Head of caudate nucleus (tissue), 42 donors: ENCODE measurements at places on chromosomes 7 and 10.
A peak's percentile ranks its signal among the peaks of the same experiment; 100 is the strongest.

GRCh38 chr10:86632951-86633350, 21.4 kb upstream of the OPN4 start:
- DNase-seq = no peak

DNA sequence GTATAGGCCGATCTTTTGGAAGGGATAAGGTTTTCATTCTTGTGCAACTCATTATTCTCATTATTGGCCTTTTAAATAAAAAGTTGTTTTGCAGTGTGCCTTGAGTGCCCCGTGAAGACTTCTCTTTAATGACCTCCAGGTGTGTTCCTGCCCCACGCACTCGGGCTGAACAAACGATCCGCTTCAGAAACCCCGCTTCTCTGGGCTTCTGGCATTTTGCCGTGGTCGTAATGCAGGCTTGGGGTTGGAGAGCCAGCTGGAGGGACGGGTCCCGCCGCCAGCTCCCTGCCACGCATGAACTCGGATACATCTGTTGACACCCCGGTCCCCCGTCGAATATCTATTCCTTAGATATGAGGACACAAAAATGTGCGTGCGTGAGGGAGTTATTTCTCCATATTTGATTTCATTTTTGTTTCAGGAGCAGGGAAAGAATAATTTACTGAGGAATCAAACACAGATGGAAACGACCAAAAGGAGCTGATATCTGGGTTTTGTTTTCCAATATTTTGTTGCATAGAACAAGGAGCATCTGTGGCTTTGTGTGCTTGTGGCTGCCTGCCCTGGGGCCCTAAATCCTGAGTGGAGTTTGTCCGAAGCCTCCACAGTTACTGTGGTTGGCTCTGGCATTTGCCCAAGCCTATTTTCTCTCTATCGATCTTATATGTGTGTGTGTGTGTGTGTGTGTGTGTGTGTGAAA, 17.0 kb upstream of the TTYH3 start:
- no peak for DNase-seq

DNA sequence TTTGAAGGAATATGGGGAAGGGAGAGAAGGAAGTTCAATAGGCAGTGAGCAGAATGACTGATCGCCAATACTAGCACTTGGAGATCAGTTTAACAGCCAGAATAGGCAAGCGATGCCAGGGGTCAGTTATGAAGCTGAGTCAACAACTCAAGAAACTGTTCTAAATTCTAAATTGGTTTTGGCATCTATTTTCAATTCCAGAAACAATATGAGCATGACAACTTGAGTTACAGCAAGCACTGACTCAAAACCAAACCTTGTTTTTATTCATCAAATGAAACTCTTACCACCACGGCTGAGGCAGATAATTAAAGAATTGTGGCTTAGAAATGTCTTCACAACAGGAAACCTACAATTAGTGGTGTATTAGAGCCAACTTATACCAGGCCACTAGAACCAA, 180.5 kb upstream of the ASAH2 start:
- DNase-seq = no peak

- no peak for DNase-seq
These were observed 219.3 kb downstream of the SKAP2 start for GRCh38 chr7:26645121-26645520.

DNA sequence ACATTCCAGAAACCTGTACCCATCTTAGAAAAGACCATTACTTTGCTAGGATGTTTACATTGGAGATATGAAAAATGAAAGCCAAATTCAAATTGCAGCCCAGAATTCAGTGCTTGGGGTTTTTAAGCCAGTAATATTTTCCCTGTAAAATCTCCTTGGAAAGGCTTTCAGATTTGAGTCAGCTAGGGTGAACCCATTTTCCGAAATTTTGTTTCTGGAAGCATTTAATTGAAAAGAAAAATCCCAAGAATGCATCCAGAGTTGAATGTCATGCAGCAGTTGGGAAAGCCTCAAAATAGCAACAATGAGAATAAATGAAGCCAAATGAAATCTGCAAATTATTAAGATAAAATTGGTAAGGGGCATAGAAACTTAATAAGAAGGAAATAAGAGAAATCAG, 106.4 kb downstream of the BMPER start:
- DNase-seq = no peak

GRCh38 chr10:131645756-131646155, 255.1 kb upstream of the PPP2R2D start:
- no peak for DNase-seq

GRCh38 chr10:62618576-62619412, 185.7 kb upstream of the ADO start:
- no peak for DNase-seq

DNA sequence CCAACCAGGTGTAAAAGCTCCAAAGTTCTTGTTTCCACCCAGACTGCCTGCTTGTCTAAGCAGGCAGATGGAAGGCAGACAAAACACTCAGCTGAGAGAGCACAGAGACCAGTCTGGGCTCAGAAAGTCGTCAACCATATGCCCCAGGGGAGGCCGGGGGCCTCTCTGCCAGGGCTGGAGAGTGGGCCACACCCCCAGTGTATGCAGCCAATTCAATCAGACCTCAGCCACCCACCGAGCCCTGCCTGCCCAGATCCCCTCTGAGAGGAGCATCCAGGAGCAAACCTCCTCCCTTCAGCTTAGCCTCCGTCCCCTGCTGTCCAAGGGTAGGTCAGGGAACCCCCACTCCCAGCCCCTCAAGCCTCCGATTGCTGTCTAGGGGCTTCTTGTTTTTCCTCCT, 196.3 kb downstream of the LSM5 start:
- no peak for DNase-seq

DNA sequence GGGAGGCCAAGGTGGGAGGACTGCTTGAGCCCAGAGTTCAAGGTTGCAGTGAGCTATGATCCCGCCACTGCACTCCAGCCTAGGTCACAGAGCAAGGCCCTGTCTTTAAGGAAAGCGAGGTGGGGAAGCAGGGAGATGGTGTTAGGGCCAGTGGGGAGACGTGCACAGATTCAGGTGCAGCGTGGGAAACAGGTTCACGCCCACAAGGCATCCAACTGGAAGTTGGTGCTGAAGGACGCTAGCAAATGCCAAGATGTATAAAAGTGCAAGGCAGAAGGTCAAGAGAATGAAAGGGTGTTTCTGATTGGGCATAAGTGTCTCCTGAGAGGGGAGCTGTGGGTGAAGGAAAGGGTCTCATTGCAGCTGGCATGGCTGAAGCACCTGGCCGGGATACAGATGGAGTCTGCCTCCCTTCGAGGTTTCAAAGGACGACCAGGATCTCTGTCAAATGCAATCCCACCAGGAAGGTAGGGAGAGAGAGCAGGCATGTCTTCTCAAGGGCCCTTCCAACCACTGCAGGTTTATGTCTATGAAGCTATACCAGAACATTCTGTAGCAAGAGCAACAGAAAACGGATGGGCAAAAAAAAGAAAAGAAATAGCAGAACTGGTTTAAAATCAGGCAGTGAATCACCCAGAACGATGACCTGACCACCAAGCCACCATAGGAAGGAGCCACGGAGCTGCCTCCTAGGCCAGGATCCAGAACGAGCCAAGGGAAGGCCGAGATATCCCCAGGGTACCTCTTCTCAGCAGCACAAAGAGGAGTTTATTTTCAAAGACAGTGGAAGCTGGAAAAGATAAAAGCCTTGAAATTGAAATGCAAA, 43.2 kb downstream of the GSDME start:
- DNase-seq = no peak

DNA sequence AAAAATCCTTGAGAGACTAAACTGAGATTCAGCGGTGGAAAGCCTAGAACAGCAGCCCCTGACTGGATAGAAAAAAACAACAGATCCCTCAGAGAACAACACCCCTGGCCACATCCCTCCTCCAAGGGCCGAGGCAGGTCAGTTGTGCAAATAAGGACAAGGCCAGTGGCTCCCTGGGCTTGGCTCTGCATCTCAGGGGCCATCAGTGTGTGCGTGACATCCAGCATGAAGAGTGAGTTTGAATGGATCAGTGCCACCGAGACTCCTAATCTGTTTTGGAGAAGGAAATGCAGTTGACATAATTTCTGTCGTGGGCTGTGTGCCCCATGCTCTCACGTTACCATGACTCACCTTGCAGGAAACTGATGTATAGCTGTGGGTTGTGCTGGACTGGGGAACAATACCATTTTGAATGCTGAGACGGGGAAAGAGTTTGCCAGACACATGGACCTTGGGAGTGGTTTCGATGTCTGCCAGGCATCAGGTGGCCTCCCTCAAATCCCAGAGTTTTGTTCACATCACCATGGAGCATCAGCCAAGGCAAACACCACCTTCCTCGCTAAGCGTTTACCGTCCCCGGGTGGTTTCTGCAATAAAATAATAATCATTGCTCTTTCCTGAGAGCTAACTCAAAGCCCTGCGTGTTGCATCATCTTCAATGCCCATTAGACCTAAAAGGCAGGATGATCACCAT, 153.2 kb upstream of the FZD8 start:
- no peak for DNase-seq

- no peak for DNase-seq
These were observed 70.2 kb upstream of the FERD3L start for GRCh38 chr7:19215412-19215811.

GRCh38 chr7:47423196-47423595, 158.7 kb downstream of the TNS3 start:
- no peak for DNase-seq

- DNase-seq = no peak
These were observed 283.4 kb downstream of the GFRA1 start for GRCh38 chr10:115989621-115990020.

GRCh38 chr7:83819911-83820310, 171.0 kb upstream of the SEMA3E start:
- DNase-seq = no peak

DNA sequence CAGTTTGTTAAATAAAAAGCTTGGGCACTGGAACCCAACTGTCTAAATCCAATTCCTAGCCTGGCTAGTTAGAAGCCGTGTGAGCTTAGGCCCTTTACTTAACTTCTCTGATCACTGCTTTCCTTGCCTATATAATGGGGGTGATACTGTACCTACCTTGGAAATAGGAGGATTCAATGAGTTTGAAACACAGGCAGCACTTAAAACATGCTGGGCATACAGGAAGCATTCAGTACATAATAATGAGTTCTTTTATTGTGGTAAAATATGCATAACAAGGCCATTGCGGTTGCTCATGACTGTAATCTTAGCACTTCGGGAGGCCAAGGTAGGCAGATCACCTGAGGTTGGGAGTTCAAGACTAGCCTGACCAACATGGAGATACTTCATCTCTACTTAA, 47.4 kb upstream of the SEPHS1 start:
- no peak for DNase-seq

GRCh38 chr7:144529269-144529926, 125.9 kb upstream of the NOBOX start:
- no peak for DNase-seq

GRCh38 chr10:84423719-84424118, 95.3 kb downstream of the CCSER2 start:
- DNase-seq = no peak

GRCh38 chr7:106070201-106070551, 41.9 kb downstream of the SYPL1 start:
- no peak for DNase-seq

- DNase-seq = no peak
These were observed 38.0 kb upstream of the AASS start for GRCh38 chr7:122182081-122182480.

DNA sequence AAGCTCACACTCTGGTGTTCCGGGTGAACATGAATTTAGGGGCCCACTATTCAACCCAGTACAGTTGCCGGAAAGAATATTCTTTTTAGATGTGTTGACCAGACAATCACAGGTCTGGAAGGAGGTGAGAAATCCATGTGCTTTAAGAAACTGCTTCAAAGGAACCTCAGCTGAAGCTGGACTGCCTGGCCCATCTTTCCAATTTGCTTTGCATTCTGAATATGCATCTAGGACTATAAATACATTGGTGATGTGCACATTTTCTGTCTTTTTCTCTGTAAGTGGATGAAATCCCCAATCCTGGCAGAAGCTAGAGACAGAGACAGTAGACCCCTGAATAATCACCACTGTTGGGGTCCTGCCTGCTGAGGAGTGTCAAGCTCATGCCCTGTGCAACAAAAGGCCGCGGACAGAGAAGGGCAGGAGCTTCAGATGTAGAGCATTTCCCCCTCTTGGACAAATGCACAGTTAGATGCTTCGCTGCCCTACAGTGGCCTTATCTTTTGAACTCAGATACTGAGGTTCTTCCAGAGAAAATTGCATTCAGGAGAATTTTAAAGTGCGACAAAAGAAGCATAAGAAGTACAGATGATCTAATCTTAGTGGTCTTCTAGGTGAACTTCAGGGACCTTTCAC, 368.3 kb downstream of the SFMBT2 start:
- DNase-seq = no peak

- DNase-seq = no peak
These were observed 54.2 kb downstream of the FOXP2 start for GRCh38 chr7:114468844-114469243.

GRCh38 chr7:87347207-87347606, 1.7 kb downstream of the CROT start:
- DNase-seq = no peak

DNA sequence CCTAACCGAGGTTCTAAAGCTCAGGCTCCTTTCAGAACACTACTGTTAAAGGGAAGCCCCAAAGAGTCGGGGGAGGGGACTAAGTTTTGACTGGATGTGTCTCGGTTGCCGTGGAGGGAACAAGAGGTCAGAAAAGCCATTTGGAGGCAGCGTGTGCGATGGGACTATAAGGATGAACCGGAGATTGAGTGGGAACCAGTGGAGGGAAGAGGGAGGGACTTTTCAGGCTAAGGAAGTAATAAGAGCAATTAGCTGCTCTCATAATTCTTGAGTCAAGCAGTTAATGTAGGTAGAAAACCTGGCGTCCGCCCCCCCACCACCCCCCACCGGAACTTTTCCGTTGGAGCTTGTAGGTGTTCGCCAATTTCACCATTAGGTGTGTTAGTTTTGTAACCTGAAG, 491 bp upstream of the AKAP9 start:
- peak; percentile 19 for DNase-seq

GRCh38 chr10:93068411-93069244, 5.1 kb upstream of the CYP26A1 start:
- no peak for DNase-seq
